ENCODE measurements at places on chromosomes 13 and 19. TPM values are rescaled to one million over a fixed set of nuclear protein-coding genes. Genes with fewer than 3 reads are reported as not detected.

DNA sequence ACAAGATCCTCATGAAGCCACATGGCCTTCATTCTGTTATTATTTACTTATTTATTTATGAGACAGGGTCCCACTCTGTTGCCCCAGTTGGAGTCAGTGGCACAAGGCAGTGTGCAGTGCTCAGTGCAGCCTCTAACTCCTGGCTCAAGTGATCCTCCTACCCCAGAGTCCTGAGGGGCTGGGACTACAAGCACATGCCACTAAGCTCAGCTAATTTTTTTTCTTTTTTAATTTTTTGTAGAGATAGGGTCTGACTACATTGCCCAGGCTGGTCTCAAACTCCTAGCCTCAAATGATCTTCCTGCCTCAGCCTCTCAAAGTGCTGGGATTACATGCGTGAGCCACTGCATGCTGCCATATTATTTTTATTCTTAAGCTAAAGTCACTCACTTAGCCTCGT, 241.4 kb downstream of the UQCRFS1 start:
- no peaks in the 10 kb centered on the region for H3K36me3 ChIP-seq
- DNase-seq = no peak

Gene ZNF99
- total RNA-seq = not detected

Gene SIGLEC5
- not detected for total RNA-seq

- H3K4me1 ChIP-seq = peaks cover 33% of the 10 kb centered on the region
- H3K27ac ChIP-seq = no peak overlapping the region
- H3K36me3 ChIP-seq = peaks cover 6% of the 10 kb centered on the region
- H3K4me3 ChIP-seq = no peak overlapping the region
- no peaks in the 10 kb centered on the region for H3K27me3 ChIP-seq
- no peak for DNase-seq
Observed at GRCh38 chr19:2033825-2034159, 17.3 kb downstream of the MKNK2 start.

DNA sequence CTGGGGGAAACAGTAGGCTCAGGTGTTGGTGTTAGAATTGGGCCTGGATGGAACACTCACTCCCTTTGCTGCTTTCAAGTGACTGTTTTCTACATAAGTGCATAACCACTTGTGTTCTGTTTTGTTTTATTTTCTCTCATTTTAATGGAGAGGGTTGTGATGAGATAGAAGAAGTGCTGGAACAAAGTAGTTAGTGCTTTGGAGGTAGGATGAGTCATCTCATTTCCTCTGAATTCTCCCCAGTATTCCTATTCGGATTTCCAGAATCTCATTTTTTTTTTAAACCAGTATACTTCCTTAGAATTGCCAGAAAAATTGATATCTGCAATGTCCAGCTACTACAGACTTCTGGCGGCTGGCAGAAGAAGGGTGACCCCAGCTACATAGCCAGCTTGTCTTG, 575.9 kb downstream of the MYO16 start:
- H3K27me3 ChIP-seq = no peaks in the 10 kb centered on the region
- no peak for DNase-seq
- H3K36me3 ChIP-seq = no peaks in the 10 kb centered on the region
